ENCODE measurements at places on chromosomes 6 and 20.

GRCh38 chr6:7143476-7143974, 35.8 kb downstream of the RREB1 start:
- DNase-seq, result no peak

DNA sequence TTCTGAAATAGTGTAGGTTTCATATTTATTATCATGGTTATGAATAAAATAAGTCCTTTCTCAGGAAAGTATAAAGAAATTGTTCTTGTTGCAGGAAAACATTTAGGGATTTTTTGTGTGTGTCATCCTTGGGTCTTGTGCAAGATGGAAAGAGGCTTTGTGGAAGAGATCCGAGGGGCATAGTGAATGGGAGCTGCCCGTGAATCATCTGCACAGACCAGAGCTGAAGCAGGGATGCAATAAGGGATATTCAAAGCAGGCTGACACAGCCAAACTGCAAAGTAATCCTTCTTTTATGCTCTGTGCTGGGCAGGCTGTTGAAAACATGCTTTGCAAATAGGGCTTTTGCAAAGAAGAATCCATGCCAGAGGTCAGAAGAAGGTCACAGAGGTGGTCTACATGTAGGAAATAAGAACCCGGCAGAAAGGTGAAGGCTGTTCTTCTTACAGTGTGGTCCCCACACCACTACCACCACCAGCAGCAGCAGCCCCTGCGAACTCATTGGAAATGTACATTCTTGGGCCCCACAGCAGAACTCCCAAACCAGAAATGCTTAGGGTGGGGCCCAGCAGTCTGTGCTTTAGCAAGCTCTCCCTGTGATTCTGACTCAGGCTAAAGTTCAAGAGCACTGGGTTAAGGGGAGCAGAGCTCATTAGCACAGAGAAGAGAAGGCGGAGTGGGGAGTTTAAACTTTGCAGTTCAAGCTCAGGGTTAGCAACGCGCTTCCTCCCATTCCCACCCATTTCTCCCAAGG, 237.6 kb downstream of the QKI start:
- no peak for DNase-seq

GRCh38 chr20:1805161-1805581, 90.0 kb upstream of the SIRPA start:
- no peak for DNase-seq

- no peak for DNase-seq
Measured at GRCh38 chr6:139919107-139920026, 544.9 kb upstream of the CITED2 start.

GRCh38 chr20:45406260-45407066, 1.6 kb upstream of the DBNDD2 start:
- peak; percentile 80 for DNase-seq

GRCh38 chr20:38133680-38134426, 31.2 kb downstream of the TGM2 start:
- no peak for DNase-seq

DNA sequence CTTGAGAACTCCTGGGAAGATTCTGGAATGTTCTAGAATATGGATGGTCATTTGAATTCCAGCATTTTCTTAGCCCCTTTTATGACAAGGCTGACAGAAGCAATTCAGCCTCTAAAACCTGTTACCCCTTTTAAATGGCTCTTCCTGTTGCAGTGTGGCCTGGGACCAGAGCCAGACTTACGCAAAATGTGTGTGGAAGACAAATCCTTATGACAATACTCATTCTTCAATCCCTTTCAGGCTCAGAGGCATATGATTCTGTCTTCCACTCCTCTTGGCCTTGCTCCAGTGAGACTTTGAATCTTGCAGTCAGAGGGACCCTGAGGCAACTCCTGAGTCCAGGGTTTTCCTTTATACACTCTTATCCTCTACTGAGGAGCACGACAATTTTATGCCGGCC, 287.0 kb downstream of the CLIC5 start:
- DNase-seq, result no peak
